ENCODE measurements at places on chromosomes 12 and 14.

- no peak for DNase-seq
Measured at GRCh38 chr14:103731481-103731880, 15.9 kb downstream of the ZFYVE21 start.

GRCh38 chr12:98532687-98533304 is 17.4 kb downstream of the TMPO start:
- DNase-seq, result peak; percentile 18

GRCh38 chr12:55061024-55061423 is 41.2 kb downstream of the NEUROD4 start:
- DNase-seq, result no peak

- no peak for DNase-seq
Measured at GRCh38 chr14:41597647-41598046, 9.0 kb upstream of the LRFN5 start.

- peak; percentile 51 for DNase-seq
Measured at GRCh38 chr14:68576031-68576430, 216.8 kb downstream of the ZFP36L1 start.

GRCh38 chr14:59768855-59769375 is 101.7 kb downstream of the RTN1 start:
- no peak for DNase-seq

GRCh38 chr14:50736932-50737419 is 68.9 kb upstream of the SAV1 start:
- no peak for DNase-seq

DNA sequence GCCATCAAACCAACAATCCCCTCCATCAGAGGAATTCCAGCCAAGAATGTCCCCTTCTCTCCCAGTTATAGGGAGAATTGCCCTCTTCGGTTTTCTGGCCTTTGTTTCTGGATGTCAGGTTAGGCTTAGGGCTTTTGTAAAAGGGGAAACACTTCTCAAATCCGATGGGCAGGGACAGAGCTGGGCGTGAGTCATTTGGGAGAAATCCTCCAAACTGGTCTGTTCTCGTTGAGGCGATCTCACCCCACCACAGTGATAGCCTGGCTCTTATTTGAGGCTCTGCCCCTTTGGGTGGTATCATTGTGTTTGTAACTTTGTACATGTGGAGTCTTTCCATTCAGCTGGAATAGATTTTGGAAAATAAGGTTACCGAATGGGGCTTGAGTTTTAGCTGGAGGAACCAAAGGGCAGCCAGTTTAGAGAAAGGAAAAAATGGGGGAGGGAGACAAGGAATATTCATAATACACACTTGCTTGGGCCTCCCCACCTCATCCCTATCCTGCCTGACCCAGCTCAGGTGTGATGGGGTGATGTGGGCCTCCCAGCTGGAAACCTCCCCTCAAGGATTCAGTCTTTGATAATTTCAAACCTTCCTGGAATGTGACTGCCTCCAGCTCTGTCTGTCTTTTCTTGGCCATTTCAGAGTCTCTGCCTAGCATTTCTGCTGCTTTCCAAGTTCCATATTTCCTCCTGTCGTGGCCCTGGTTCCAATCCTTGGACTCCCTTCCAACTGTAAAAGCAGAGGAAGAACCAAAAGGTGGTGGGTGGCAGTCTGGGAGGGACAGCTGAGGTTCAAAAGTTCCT is 7.5 kb downstream of the HOXC4 start:
- DNase-seq, result no peak

GRCh38 chr12:123064366-123064765 is 83.9 kb downstream of the ARL6IP4 start:
- DNase-seq, result no peak

- peak; percentile 2 for DNase-seq
Measured at GRCh38 chr14:73763396-73763795, 49.2 kb upstream of the PNMA1 start.

DNA sequence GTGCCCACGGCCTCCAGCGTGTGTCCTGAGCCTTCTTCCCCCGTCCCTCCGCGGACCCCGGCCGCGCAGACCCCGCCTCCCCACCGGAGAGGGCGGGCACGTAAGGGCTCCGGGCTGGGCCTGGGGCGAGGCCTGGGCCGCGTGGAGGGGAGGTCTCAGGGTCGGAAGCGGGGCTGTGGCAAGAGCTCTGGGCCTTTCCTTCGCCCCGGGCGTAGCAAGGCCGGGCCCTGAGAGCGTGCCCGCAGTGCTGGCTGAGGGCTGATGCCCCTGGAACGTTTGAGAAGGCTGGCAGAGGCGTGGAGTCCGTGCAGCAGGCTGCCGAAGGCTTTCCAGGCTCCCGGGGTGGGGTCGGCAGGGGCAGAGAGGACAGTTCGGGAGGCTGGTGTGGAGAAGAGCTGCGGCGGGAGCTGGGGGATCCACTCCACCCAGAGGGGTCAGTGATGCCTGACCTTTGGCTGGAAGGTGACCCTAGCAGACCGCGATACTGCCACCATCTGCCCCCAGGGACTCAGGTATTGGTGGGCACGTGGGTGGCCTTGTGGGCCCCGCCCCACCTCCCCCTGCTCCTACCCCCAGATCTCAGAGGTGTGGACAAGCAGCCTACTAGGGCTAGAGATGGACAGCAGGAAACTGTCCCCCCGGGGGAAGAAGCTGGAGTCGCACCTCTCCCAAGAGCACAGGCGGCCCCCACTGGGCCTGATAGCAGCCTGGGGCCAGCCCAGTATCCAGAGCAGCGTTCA is 558 bp downstream of the TEX22 start:
- peak; percentile 65 for DNase-seq

DNA sequence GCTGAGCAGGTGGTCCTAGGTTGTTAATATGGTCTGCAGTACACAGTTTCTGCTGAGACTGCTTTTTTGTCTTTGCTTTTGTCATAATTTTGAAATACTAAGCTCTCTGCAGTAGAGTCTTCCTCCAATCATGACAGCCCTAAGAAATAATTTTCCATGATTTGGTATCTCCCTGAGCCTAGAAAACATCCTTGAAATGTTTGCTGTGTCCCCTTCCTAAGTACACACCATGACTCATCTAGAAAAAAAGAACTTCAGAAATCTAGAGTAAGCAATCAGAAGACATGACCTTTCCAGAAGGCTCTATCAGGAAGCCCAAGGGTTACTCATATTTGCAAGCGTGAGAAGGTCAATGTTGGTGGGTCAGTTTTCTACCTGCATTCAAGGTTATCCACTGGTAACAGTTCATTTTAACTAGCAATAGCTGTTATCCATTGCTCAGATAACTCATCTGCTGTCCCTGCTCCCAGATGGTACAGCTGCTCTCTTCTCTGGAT is 16.4 kb downstream of the DAD1 start:
- no peak for DNase-seq

DNA sequence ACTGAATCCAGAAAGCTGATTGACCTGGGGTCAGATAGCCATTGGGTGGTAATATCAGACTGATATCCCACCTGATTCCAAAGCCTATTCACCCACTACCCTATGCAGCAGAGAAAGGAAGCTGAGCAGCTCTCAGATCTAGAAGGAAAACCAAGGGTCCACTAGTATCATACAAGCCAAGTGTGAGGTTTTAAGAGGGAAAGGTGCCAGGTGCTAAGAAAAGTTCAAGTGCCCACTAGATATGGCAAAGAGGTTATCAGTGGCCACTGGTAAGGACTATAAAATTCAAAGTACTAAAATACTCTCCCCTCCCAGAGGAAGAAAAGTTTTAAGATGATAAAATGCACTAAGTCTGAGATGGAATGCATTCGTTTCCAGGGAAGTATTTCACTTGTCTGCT is 85.6 kb downstream of the PPM1H start:
- DNase-seq, result no peak

GRCh38 chr12:130214686-130215395 is 52.6 kb downstream of the FZD10 start:
- DNase-seq, result peak; percentile 46

DNA sequence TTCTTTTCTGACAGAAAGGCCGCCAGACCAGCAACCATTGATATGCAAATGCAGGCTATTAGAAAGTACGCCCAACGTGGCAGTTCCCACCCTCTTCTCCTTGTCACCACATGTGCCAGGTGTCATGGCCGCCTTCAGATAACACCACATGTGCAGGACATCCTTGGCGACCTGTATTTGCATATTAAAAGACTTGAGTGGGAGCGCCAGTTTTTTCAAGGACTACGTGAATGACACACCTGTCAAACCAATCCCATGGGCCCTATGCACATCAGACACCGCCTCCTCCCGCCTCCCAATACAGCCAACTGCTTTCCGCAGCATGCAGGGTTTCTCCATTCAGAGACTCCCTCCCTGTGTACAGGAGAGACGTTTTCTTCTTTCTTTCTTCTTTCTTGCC is 318.6 kb upstream of the FAR2 start:
- peak; percentile 3 for DNase-seq

GRCh38 chr14:89331398-89331797 is 85.6 kb downstream of the FOXN3 start:
- no peak for DNase-seq

- DNase-seq, result no peak
Measured at GRCh38 chr12:120563495-120563894, 17.7 kb downstream of the POP5 start.

- no peak for DNase-seq
Measured at GRCh38 chr12:3965046-3965445, 91.8 kb upstream of the PARP11 start.

- peak; percentile 64 for DNase-seq
Measured at GRCh38 chr12:47071241-47071852, 8.1 kb upstream of the PCED1B start.

- peak; percentile 78 for DNase-seq
Measured at GRCh38 chr14:93035917-93036651, 79.6 kb downstream of the ITPK1 start.

- DNase-seq, result no peak
Measured at GRCh38 chr14:40347675-40348074, 915.4 kb upstream of the FBXO33 start.

DNA sequence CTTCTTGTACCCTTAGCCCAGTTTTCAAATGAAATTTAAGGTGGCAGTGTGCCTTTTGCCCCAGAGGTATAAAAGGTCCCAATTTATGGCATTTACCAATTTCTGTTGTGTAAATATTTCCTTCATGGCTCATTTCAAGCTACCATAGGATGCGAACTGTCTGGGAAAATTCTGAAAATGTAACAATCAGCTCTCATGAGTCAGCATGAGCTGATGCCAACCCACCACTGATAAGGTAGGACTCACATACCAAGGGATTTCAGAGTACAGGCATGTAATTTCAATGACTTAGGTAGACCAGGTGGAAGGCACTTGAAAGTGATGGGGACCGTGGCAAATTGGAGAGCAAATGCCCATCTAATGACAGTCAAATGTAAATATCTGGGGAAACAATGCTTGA is 169.5 kb downstream of the TTC8 start:
- peak; percentile 79 for DNase-seq

DNA sequence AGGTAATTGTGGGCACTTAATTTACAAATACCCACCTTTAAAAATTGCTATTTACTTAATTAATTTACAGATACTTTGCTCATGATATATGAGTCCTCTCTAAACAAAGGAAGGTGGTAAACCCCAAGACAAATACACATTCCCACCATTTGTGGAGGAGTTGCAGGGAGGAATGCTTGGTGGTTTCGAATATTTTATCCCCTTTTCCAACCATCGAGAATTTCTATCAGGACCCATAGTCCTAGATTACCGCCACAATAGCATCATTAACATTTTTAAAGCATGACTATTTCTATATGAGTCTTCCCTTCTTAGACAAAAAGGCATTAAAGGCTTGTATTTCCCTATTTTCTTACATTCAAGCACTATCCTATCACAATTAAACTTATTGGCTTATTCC is 34.2 kb upstream of the PLEKHA5 start:
- peak; percentile 15 for DNase-seq

DNA sequence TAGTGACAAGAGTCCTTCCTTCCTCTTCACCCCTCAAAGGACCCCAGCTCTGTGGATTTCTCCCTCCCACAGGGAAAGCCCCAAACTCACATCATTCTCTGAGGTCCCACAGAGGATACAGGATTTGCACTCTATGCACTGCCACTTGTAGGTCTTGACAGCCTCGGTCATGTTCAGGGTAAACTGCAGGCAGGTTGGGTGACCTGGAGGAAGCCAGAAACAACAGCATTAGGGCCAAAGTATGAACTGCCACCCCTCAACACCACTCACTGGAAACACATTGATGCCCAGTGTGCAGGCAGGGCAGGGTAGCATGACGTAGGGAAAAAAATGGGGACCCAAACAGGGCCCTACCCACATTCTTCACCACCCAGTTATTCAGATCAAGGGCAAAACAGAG is 264.4 kb downstream of the DPF3 start:
- no peak for DNase-seq

GRCh38 chr12:68559984-68560850 is 50.5 kb upstream of the RAP1B start:
- DNase-seq, result peak; percentile 73

- no peak for DNase-seq
Measured at GRCh38 chr12:45872446-45872845, 117.9 kb downstream of the SCAF11 start.

- no peak for DNase-seq
Measured at GRCh38 chr14:34931206-34931605, 51.6 kb upstream of the SRP54 start.

DNA sequence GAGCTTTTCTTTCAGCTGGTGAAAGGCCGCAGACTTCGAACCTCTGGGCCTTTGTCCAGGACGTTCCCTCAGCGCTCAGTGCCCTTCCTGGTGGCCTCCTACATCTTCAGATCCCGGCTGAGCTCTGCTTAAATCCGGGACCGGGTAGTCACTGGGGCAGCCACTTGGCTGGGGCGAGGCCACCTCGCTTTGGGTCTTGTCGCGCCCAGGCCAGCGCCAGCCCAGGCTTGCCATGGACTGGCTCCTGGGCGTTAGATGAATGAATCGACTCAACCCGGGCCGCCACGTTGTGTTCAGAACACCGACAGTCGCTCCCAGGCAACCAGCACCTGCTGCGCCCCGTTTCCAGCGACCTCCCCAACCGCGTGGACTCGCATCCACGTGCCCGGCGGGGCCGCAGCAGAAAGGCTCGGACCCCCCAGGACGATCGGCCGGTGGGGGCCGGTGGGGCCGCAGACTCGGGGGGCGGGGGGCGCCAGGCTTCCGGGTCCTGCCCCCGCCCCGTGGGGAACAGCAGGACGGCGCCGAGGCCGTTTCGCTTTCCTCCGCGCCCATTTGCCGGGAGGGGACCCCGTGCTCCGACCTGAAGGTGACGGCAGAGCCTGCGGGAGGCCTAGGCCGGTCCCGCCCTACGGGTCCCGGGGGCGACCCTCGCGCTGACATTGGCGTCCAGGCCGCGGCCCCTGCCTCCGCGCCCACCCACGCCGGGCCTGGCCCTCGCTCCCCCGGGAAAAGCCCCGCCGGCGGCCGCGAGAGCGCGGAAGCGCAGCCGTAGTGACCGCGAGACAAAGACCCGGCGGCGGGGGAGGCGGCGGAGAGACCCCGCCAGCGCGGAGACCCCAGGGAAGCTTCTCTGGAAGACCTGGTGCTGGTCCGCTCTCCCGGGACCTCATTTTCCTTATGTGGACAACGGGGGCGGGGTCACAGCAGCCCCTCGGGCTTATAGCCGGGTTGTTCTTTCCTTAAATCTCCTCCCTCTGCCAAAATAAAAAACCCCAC is 37.3 kb upstream of the RCOR1 start:
- peak; percentile 70 for DNase-seq
